ENCODE measurements at places on chromosomes 2 and 18.
A peak's percentile ranks its signal among the peaks of the same experiment; 100 is the strongest.

DNA sequence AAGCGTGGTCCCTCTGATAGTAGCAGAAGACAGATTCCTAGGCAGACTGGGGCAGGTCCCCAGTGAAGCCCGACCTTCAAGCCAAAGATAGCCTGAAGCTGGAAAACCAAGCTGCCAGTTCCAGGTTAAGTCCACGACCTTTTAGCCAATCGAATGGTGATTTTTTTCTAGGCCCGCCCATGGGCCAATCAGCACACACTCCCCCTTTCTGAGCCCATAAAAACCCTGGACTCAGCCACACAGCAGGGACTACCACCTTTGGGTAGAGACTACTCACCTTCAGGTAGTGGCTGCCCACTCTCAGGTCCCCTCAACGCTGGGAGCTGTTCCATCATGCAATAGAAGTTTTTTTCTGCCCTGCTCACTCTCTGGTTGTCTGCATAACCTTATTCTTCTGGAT, 14.5 kb upstream of the ADI1 start:
- H3K27me3 ChIP-seq = no peaks in the 10 kb centered on the region
- no peak for DNase-seq
- H3K4me3 ChIP-seq = no peak overlapping the region

DNA sequence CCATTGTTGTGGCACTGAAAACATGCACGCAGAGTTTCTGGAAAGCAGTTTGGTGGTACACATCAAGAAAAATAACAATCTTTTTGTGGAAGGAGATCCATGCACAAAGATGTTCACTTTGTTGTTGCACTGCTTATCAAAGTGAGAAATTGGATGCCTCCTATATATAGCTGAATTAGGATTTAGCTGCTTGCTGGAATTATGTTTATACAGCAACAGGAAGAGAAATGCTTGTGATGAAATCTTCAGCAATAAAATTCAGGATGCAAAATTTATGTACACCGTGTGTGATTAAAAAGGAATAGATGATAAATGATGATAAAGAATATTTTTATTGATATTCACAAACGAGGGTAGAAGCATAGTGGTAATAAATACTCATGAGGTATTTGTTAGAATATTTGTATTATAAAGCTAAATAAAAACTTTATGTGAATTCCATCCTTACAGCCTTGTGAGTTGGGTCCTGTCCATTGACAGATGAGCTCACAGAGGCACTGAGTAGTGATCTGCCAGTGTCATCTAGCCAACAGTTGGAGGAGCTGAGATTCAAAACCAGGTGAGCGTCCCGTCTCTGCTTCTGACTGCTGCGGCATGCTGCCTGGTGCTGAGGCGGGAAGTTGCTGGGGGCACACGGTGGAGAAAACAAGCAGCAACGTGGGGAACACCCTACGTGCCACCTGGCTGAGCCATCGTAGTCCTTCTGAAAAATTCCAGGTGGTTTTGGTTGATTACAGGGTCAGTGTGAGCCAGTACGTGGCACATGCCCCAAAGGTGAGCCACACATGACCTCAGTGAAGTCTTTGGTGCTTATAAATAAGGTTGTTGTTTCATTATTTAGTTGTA, 80.2 kb downstream of the ASAP2 start:
- H3K27me3 ChIP-seq = peaks cover 91% of the 10 kb centered on the region
- no peak overlapping the region for H3K27ac ChIP-seq
- no peak for DNase-seq
- H3K36me3 ChIP-seq = peaks cover 2% of the 10 kb centered on the region

GRCh38 chr18:78411539-78411938, 568.1 kb upstream of the SALL3 start:
- H3K27me3 ChIP-seq = peaks cover 35% of the 10 kb centered on the region
- H3K4me1 ChIP-seq = peaks cover 16% of the 10 kb centered on the region
- no peak overlapping the region for H3K4me3 ChIP-seq
- DNase-seq = no peak
- H3K27ac ChIP-seq = no peak overlapping the region

- no peak overlapping the region for H3K27ac ChIP-seq
- H3K4me3 ChIP-seq = no peak overlapping the region
- DNase-seq = no peak
These were observed 132.4 kb downstream of the MREG start for GRCh38 chr2:215880970-215881369.

- no peak for DNase-seq
- H3K27me3 ChIP-seq = no peaks in the 10 kb centered on the region
- no peaks in the 10 kb centered on the region for H3K36me3 ChIP-seq
- H3K4me1 ChIP-seq = peaks cover 12% of the 10 kb centered on the region
- H3K27ac ChIP-seq = no peak overlapping the region
- H3K4me3 ChIP-seq = no peak overlapping the region
These were observed 41.8 kb upstream of the PDK1 start for GRCh38 chr2:172513935-172514586.

DNA sequence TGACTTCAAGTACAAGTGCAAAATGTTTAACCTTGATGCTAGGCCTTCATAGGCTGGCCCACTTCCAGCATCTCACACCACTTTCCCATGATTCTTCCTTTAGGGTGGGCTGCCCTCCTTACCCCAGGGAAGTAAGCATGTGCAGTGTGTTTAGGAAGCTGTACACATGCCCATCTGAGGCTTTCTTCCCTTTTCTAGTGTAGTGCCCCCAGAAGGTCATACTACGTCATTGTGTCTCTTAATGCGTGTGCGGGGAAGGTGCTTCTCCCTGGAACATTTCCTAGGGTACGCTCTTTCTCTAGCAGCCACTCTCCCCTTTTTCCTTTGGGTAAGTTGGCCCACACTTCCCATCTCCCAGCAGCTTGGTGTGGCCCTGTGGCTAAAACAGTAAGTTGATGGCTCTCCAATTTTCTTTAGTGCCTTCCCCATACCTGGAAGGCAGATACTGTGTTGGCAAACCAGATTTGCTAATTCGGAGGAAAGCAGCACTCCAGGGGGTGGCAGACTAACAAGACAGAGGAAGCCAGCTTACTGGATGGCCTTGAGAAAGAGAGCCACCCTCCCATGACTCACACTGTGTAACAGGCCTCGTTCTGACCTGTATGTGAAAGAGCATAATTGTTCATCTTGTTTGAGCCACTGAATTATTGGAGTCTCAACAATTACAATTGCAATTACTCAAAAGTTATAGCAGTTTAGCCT, 1.1 kb upstream of the SULT6B1 start:
- no peaks in the 10 kb centered on the region for H3K36me3 ChIP-seq
- no peak overlapping the region for H3K27ac ChIP-seq
- H3K4me3 ChIP-seq = no peak overlapping the region
- no peaks in the 10 kb centered on the region for H3K27me3 ChIP-seq
- DNase-seq = no peak

DNA sequence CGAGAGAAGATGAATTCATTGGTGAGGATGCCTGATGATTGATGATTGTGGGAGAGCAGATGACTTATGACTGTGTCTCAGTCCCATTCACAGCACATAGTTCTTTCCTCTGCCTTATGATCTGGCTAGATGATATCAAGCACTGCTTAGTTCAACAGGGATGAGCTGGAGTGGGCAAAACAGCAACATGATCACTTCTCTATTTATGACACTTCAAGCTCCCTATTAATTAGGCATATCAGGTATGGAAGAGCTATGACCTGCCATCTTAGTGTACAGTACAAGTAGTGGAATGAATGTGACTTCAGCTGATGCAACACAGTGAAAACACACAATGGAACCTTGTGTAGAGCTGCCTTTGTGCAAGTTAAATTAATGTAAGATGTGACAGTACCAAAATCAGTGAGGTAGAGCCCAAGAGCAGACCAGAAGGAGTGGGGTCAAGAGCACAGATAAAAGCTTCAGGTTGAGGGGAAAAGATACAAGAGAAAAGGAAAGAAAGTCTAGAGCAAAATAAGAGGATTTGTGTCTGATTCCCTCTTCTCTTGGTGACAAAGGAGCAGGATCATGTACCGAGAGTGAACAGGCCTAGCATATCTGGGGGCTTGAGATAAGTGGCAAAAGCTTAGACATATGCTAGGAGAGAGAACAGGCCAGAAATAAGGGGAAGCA, 93.0 kb upstream of the MYO3B start:
- no peak for DNase-seq
- H3K27ac ChIP-seq = no peak overlapping the region
- no peaks in the 10 kb centered on the region for H3K27me3 ChIP-seq
- no peaks in the 10 kb centered on the region for H3K4me1 ChIP-seq
- H3K4me3 ChIP-seq = no peak overlapping the region
- H3K36me3 ChIP-seq = peaks cover 10% of the 10 kb centered on the region

- H3K4me3 ChIP-seq = no peak overlapping the region
- no peak overlapping the region for H3K27ac ChIP-seq
- H3K27me3 ChIP-seq = peaks cover 17% of the 10 kb centered on the region
- H3K36me3 ChIP-seq = peaks cover 1% of the 10 kb centered on the region
- DNase-seq = no peak
These were observed 2.8 kb downstream of the NOL4 start for GRCh38 chr18:34221971-34222306.

DNA sequence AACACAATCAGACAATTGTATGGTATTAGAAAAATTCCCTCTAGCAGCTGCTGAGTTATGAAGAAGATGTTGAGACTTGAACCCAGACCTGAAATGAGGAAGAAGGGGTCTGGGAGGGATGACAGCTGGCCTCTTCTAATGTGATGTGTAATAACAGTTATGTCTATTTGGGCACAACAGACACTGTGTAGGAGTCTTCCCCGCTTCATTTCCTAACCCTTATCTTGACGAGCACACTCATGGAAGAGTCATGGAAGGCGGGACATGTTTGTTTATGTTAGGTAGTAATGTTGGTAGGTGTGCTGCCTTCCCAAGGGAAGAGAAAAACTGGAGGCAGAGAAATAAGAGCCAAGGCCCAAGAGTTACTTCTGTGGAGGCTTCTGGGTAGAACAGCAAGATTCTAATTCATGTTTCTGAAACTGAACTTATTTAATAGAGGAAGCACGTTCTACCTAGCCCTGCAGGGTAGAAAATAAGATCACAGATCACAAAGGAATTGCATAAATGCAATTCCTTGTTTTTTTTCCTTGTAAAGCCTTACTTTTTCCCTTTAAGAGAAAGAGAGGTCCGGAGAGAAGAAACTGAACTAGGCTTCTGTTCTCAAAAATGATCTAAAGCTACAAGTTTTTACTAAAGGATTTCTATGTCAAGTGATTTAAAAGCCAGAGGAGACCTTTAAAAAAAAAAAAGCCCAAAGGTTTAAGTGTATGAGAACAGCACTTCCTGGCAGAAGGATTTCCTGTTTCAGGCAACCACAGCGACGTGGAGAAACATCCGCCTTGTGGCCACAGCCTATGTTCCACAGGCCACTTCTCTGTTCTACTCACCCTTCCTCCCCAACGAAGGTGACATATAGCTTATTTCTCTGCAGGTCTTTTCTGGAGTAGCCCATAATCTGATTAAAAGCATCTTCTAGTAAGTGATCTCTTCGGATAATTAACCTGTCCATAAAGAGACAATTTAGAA, 68.5 kb upstream of the STK17B start:
- peak overlapping the region; percentile 88 for H3K27ac ChIP-seq
- peak; percentile 54 for DNase-seq
- H3K36me3 ChIP-seq = peaks cover 9% of the 10 kb centered on the region
- H3K4me3 ChIP-seq = peak overlapping the region; percentile 60

- no peak overlapping the region for H3K27ac ChIP-seq
- peaks cover 29% of the 10 kb centered on the region for H3K27me3 ChIP-seq
- no peaks in the 10 kb centered on the region for H3K36me3 ChIP-seq
- DNase-seq = no peak
These were observed 5.4 kb upstream of the CERKL start for GRCh38 chr2:181662287-181662686.

GRCh38 chr2:37551783-37552182, 119.7 kb downstream of the CDC42EP3 start:
- H3K36me3 ChIP-seq = no peaks in the 10 kb centered on the region
- H3K27me3 ChIP-seq = no peaks in the 10 kb centered on the region
- no peak overlapping the region for H3K27ac ChIP-seq

DNA sequence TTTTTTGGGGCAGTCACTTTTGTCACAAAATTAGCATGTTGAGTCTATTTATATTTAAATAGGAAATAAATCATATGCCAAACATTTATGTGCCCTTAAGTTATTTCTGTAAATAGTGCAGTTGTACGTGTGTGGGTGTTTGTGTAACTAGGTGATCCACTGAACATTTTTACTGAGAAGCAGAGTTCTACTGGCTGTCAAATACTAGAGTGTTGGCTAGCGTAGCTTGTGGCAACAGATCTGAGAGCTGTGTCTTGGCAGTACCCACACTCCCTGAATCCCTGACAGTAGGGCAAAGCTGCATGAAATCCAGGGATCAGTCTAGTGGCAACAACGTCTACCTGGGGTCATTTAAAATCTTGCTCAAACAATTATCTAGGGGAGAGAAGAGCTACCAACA, 273.1 kb upstream of the SLC8A1 start:
- H3K36me3 ChIP-seq = no peaks in the 10 kb centered on the region
- no peak for DNase-seq
- no peaks in the 10 kb centered on the region for H3K4me1 ChIP-seq
- no peak overlapping the region for H3K27ac ChIP-seq
- H3K4me3 ChIP-seq = no peak overlapping the region

- no peak overlapping the region for H3K27ac ChIP-seq
- no peak for DNase-seq
- peaks cover 11% of the 10 kb centered on the region for H3K27me3 ChIP-seq
- H3K4me1 ChIP-seq = no peaks in the 10 kb centered on the region
These were observed 48.5 kb downstream of the CACNB4 start for GRCh38 chr2:152050341-152050740.

DNA sequence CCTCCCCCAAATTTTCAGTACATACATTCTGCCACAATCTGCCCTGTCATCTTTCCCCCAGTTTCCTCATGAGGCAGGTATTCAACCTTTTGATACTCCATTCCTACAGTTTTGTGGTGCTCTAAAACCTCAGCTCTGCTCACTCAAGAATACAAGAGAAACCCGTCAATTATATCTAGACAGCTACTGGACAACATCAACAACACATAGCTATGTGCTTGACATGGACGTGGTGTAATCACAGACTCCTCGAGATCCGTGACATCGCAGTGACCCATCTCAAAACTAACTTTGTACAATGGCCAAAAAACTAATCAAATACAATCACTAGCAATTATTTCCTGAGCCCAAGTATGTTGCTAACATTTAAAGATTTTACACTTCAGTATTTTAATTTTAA, 23.6 kb downstream of the WDSUB1 start:
- no peak overlapping the region for H3K4me3 ChIP-seq
- no peaks in the 10 kb centered on the region for H3K27me3 ChIP-seq
- H3K27ac ChIP-seq = no peak overlapping the region
- peaks cover 2% of the 10 kb centered on the region for H3K36me3 ChIP-seq

GRCh38 chr2:47344890-47345589, 57.9 kb upstream of the MSH2 start:
- no peaks in the 10 kb centered on the region for H3K36me3 ChIP-seq
- H3K27me3 ChIP-seq = peaks cover 53% of the 10 kb centered on the region
- no peak overlapping the region for H3K4me3 ChIP-seq
- H3K4me1 ChIP-seq = peaks cover 10% of the 10 kb centered on the region
- DNase-seq = no peak
- no peak overlapping the region for H3K27ac ChIP-seq

All from central memory CD8-positive, alpha-beta T cell (primary cell).